Osteocyte (in vitro differentiated cells): ENCODE measurements at places on chromosomes 1 and 21. TPM values are rescaled to one million over a fixed set of nuclear protein-coding genes. Genes with fewer than 3 reads are reported as not detected.
A peak's percentile ranks its signal among the peaks of the same experiment; 100 is the strongest.

SPRR2B gene
- total RNA-seq: not detected in 2 replicates

MYOM3 gene
- total RNA-seq: not detected in 2 replicates

RAB42 gene
- total RNA-seq: 0.56 and 1.6 TPM in 2 replicates

RCOR3 gene
- total RNA-seq: 51.0 and 54.6 TPM in 2 replicates

AIRE gene
- total RNA-seq: not detected in 2 replicates

DNA sequence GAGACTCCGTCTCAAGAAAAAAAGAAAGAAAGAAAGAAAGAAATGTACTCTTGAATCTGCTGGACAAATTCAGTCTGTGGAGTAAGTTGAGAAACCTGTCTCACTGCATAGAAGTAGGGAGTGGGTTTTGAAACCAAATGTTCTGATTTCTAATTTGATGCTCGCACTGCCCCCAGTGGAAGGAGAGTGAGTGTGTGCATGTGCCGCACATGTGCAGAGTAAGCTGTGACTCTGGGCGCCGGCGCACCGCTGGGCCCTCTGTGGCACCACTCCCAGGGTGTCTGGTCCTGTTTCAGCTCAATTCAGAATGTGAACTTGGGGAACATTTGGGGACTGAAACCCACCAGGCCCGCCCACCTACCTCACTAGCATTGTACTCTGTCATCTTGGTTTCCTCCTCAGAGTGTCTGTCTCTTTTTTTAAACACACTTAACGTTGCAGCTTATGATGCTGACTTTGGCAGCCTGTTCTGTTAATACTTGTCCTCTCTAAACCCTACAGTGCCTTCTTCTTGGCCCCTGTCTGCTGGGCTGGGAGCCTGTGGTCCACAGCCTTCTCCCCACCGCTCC is 104.6 kb downstream of the CACNA1E start:
- DNase-seq: no peak

DNA sequence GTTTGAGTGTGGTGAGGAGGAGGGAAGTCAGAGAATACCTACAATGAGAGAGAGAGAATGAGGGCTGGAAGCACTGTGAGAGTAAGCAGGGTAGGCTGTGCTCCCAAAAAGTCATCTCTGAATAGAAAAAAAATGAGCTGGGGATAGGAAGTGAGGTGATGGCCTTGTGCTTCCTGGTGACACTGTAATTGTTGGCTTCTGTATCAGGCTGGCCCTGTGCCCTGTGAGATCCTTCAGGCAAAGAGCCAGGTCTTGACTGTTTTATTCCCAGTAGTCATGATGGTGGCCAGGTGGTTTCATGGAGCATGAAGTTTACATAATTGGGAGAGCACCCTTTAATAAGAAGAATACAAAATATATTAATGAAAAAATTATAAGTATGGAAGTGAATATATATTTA is 20.4 kb upstream of the SPATA6 start:
- no peak for DNase-seq

DNA sequence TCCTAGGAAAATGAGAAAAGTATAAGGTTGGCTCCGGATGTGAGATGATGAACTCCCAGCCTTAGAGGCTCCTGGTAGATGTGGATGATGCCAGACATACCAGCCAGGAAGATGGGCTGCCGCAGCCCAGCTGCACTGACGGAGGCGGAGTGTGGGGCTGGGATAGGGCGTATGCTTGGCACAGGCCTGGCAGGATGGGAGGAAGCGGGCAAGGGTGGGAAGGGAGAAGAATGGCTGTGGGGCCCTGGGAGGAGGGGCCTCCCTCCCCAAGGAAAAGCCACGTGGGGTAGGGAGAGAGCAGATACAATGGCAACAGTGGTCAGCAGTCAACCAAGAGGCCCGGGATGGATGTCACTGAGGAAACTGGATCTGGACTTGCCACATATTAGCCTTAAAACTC is 41.3 kb upstream of the KIF21B start:
- no peak for DNase-seq

DNA sequence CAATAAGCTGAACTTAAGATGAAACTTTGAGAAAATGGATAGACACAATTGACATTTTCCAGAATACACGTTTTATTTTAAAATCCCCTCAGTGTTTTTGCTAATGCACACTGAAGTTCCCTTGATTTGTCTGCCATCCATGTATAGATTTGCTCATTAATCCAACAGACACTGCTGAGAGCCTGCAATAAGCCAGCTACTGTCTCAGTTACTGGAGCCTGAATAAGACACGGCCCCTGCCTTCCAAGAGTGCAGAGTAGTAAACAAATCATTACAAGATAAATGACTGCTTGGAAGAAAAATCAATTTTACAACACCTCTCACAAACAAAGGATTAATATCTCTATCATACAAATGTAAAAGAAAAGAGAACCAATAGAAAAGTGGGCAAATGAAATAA is 130.1 kb downstream of the TLR5 start:
- DNase-seq: no peak

DNA sequence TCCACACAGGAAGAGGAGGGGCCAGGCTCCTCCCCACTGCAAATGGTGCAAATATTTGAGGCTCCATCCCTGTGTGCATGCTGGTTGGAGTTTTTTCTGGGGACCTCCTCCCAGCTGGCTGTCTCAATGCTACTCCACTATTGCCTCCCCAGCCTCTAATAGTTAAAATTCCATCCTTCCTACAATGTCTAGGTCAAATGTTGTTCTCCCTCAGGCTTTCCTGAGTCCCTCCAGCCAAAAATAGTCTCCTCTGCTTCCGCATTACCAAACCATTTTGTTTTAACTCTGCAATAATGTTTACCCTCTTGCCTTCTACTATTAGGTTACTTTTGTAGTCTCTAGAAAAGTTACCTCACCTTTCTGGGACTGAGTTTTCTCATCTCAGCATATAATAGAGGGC is 29.6 kb upstream of the FMO1 start:
- DNase-seq: no peak

DNA sequence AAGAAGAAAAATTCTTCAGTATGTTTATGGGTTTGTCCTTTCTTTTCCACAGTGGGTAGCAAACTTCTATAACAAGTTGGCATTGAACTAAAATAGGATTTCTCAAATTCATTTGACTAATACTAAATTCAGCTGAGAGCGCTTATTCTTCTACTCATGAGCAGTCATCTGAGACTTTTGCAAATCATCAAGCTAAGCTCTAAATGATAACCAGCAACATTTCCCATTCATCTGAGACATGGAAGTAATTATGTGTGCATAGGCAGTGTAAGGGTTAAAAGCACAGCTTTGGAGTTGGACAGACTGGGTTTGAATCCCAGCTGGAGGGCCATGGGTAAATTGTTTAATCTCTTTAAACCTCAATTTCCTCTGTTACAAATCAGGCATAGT is 18.3 kb upstream of the CNR2 start:
- DNase-seq: no peak

DNA sequence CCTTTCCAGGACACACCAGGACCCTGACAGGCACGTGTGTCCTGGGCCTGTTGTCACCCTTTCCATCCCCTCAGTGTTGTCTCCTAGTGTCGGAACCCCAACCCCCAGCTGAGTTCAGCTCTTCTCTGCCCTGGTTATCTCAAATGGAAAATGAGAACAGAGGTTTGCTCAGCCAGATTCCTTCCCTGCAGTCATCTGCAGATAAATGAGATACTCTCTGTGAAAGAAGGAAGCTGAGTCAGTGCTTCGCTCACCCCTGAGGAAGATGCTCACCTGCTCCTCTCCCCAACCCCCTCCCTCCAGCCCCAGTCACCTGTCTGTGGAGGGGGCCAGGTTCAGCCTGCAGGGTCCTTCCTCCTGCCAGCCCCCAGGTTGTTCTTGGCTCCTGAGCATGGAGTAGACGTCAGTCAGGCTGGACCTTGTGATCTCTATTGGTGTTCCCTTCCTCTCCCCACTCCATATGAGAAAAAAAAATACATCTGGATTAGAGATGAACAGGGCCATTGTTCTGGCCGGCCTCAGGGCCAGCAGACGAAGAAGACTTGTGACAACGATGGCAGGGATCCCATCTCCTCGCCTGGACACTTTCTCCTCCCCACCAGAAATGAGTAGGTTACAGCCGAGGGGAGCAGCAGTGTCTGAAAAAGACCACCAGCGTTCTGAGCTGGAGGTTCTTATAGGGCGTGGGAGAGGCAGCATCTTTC is 20.9 kb downstream of the PHGDH start:
- DNase-seq: no peak

DNA sequence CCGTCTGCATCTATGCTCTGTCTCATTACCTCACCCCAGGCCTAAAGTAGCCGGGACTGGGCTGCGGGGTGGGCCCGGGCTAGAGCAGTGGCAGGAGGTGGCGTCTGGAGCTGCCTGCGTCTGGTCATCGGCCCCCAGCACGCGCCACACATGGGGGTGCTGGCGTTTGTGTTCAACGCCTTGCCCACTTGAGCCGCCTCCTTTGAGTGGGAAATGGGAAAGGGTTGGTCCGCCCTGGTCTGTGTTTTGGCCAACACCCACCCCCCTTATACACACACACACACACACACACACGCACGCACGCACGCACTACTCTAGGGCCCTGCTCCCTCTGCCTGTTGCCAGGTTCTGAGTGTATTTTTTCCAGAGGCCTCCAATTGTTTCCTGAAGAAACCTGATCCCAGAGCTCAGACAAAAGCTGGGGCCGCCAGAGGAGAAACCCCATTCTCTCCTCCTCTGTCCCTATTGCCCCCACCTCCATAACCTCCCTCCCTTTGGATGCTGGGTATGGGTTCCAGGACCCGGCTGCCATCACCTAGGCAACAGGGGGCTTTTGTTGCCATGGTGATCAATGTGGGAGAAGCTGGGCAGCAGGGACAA is 10.1 kb downstream of the VANGL2 start:
- no peak for DNase-seq

GRCh38 chr1:11539850-11540772 is 61.2 kb downstream of the DISP3 start:
- DNase-seq: no peak

DNA sequence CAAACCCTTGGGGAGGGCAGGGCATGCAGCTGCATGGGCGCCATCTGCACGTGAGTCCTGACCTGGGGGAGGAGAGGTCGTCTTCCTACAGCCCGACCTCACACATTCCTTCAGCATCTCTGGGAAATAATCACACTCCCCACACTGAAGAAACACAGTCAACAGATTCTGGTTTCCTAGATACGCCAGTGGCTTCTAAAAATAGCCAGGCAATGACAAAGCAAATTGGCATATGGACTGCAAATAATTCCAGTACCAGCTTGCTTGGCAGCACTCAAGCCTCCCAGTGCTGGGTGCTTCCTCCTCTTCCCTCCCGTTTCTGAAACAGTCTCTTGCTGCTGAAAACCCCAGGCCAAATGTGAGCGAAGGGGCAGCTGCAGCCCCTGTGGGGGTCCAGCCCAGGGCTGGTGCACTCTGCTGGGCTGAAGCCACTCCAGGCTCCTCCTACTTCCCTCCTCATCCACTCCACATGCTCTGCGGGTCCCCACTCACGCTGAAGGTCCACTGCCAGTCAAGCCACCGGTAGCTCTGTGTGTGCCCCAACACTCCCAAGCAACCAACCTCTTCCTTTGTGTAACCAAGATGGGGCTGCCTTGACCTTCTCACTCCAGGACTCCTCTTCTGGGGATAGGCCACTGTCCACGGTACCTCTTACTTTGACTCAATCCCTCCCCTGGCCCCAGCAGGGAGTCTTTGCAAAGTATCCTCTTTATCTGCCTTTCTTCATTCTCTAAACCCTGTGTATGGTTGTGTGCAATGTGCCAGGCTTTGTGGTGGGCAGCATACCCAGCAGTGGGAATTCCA is 69.0 kb downstream of the KCND3 start:
- DNase-seq: no peak

- DNase-seq: no peak
These were observed 156.8 kb downstream of the FASLG start for GRCh38 chr1:172815740-172816139.

DNA sequence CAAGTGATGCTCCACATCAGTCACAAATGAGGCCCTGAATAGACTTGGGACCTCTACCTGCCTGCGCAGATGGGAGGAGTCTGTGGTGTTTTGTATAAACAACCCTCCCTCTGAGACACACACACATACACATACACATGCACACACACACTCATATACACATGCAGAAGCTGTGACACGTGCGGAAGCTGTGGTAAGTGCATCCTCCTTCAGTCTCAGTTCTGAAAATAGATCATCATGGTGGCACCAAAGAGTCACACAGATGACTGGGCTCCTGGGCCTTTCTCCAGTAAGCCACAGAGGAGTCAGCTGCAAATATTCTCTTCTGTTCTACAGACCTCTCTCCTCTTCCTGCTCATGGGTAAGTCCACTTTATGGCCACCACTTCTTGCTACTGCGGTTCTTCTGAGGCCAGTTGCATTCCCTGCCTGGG is at the start of gene LY9:
TSS of gene LY9 (plus strand) at position 224 of the 433 bp plus-strand sequence. CDS start at position 238, 14 bp downstream.
- peak; percentile 62 for DNase-seq

GRCh38 chr1:248779350-248779749 is 23.8 kb upstream of the LYPD8 start:
- DNase-seq: no peak

DNA sequence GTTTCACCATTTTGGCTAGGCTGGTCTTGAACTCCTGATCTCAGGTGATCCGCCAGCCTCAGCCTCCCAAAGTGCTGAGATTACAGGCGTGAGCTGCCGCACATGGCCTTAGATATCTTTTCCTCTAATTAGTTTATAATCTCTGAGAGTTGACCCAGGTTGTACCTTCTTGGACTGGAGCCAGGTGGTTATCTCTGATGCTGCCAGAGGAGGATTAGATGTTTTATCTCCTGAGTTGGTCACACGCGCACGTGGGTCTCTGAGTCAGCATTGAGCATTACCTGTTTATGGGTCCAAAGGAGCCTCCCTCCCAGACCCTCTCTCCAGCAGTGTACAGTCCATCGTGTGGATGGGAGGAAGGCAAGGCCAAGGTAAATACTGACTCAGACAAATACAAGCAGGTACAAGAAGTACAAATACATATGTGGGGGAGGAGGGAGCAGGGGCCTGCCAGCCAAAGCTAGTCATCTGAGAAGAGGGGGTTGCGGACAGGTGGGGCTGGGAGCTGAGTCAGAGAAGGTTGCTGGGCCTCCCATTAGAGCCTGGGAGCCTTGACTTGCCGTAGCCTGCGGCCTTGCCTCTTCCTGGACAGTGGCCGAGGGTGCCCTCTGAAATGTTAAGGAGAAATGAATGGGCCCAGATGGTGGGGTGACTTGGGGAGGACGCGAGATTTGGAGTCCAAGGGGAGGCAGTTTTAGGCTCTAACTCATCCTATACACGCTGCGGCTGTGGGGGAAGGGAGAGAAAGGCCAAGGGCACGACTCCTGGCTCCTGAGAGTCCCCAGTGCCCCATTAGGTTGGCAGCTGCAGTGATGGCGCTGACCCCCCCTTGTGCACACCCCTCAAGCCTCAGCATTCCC is 13.1 kb downstream of the IL6R start:
- DNase-seq: no peak

DNA sequence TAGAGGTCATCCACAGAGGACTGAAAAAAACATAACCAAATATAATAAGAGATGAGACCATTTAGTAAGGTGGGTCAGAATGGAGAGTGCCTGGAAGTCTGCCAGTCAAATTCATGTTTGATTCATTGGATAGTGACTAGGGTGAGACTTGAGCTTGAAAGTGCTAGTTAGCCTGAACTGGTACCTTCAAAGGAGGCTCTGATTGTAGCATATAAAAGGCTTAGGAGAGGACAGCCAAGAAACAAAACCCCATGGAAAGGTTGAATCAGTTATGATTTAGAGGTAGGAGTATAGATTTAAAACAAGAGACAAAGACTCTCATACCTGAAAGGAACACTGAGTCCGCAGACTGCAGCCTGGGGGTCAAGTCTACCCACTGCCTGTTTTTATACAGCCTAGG is 44.4 kb upstream of the LRRC8C start:
- no peak for DNase-seq
